Vagina (tissue), 2 donors: ENCODE measurements at places on chromosomes 13 and 19. TPM values are rescaled to one million over a fixed set of nuclear protein-coding genes. Genes with fewer than 3 reads are reported as not detected.

DNA sequence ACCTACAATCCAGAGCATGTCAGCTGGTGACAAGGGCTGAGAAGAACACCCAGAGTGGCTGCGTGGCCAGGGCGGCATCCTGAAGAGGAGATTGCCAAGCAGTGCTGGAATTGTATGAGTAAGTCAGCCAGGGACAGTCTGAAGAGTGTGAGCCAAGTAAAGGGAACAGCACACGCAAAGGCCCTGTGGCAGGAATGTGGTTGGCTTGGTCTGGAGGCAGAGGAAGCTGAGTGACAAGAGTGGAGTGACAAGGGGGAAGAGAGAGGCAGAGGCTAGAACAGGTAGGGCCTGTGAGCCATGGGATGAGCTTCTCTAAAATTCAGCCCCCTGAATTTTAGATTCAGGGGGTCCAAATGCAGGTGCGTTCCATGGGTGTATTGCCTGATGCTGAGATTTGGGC lies 53.7 kb upstream of the UQCRFS1 start:
- DNase-seq = peak; percentile 43

- peak; percentile 94 for DNase-seq
Observed at GRCh38 chr19:12064590-12065538, at the start of gene ZNF844. ZNF844 (plus strand) TSS chr19:12064731; CDS start chr19:12064874, 143 bp downstream.

DNA sequence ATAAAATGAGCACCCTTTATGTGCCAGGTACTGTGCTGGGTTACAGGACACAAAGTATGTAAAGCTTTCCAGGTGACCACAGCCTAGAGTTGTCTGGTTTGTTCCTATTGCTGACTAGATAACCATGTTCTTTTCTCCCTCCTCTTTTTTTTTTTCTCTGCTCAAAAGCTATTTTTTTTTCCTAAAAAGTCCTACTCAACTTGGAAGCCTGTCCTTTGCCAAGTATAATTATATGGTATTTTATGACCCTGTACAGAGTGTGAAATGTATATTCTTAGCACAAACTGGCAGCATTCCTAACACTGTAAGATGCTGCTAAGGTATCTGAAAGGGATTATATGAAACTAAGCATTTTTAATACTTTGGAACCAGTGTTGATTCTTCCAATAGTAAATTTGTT lies 171.0 kb downstream of the GPC6 start:
- DNase-seq = no peak

DNA sequence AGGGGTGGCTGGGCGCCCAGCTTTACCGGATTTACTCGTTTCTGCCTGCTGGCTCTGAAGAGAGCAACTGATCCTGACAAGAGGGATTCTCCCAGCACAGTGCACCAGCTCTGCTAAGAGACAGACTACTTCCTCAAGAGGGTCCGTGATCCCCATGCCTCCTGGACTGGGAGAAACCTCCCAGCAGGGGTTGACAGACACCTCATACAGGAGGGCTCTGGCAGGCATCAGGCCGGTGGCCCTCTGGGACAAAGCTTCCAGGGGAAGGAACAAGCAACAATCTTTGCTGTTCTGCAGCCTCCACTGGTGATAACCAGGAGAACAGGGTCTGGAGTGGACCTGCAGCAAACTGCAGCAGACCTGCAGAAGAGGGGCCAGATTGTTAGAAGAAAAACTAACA lies 1192.5 kb upstream of the PRR20A start:
- no peak for DNase-seq

The INSR gene
- 86.7 TPM for total RNA-seq
